ENCODE measurements at places on chromosomes 12 and 14.

GRCh38 chr14:42140001-42140400, 533.3 kb downstream of the LRFN5 start:
- DNase-seq, result no peak

DNA sequence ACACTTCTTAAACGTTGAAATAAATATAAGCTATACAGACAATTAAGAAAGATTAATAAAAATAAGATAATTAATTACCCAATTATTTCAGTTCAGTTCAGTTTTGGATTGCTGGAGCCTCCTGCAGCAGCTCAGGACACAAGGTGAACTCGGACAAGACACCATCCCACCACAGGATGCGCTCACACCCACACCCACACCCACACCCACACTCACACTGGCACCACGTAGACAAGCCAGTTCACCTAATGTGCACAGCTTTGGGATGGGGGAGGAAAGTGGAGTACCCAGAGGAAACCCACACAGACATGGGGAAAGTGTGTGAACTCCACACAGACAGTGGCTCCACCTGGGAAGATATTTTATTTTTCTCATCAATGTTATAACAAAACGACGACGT, 32.1 kb downstream of the EMP1 start:
- no peak for DNase-seq

GRCh38 chr12:92396647-92397252, 251.1 kb upstream of the BTG1 start:
- no peak for DNase-seq

- no peak for DNase-seq
Observed at GRCh38 chr14:68610251-68610793, 182.5 kb downstream of the ZFP36L1 start.

DNA sequence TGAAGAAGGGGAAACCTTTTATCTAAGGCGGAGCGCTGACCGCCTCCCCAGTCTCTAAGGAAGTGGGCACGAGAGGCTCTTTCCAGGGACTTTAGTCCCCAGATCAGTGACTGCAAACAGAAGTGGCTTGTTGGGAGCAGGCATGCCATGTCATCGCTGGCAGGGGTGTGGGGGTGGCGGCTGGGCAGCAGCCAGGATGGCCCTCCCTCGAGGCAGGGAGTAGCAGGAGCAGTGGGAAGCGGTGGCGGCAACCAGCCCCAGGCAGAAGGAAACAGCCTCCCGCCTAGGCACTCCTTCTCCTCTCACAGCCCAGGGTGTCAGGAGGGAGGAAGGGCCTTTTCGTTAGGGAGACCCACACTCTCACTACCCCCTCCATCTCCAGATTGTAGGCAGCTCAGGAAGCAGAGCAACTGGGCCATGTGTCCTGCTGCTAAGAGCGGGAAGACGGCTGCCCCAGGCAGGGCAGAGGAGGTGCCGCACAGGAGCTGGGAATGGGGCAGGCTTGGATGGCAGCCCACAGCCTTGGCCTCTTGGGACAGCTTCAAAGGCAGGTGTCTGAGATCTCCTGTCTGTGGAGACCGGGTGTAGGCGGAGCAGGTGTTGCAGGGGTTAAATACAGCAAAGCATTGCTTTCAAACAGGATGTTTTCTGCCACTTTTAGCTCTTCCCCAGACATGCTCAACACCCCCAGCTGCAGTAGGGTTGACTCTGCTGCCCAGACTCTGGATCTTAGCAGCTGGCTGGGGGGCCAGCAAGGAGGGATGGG, 21.8 kb downstream of the VDR start:
- DNase-seq, result no peak

- DNase-seq, result no peak
Observed at GRCh38 chr12:3366451-3367110, 124.4 kb upstream of the PRMT8 start.

GRCh38 chr12:52169886-52170285, 21.9 kb downstream of the KRT80 start:
- no peak for DNase-seq

DNA sequence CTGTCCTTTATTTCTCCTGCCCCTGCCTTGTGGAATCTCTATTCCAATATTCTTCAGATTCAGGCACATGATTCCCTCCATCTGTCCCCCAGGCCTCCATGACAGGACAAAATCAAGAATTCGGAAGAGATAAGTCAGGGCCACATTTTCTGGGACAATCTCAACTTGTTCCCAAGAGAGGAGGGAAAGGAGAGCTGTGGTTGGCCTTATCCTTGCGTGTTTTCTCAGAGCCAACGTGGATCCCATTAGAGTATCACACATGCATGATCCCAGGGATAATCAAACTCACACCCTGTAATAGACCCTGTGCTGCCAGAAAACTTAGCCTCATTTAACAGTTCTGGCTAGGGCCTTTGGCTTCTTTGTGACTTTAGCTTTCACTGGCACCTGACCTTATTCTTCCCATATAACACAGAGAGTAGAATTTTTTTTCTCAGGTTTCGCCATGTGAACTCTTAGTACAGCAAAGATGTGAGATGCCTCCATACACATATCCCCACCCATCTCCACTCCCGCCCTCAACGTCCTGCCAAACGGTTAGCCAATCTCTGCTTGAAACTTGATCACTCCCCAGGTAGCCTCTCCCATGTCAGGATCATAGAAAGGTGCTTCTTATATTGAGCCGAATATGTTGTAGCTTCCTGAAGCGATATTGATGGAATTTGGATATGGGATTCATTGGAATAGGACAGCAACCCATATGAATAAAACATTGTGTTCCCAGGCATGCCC, 6.7 kb upstream of the KRT1 start:
- no peak for DNase-seq

- DNase-seq, result peak; percentile 26
Observed at GRCh38 chr12:48957141-48958048, at the start of gene ARF3. Gene ARF3, minus strand, starts transcription at chr12:48957487. Its CDS starts 16,392 bp downstream, at chr12:48941095.

GRCh38 chr12:46503637-46504175, 131.1 kb upstream of the SLC38A2 start:
- DNase-seq, result no peak

DNA sequence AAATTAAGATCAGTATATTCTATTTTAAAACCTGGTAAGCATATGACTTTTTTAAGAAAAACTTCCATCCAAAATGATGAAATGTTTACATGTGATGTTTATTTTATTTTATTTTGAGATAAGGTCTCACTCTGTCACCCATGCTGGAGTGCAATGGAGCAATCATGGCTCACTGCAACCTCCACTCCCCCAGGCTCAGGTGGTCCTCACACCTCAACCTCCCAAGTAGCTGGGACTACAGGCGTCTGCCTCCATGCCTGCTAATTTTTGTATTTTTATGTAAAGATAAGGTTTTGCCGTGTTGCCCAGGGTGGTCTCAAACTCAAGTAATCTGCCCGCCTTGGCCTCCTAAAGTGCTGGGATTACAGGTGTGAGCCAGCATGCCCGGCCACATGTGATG, 141.8 kb downstream of the ZFP36L1 start:
- DNase-seq, result no peak

- DNase-seq, result no peak
Observed at GRCh38 chr12:124403273-124403672, 108.4 kb downstream of the RFLNA start.

GRCh38 chr14:55715889-55716288, 135.9 kb downstream of the KTN1 start:
- DNase-seq, result no peak

Measured in cortex of kidney (tissue), 1 donor.